ENCODE measurements at places on chromosomes 2 and 18.
A peak's percentile ranks its signal among the peaks of the same experiment; 100 is the strongest.

GRCh38 chr2:219783359-219783975, 156.0 kb downstream of the SLC4A3 start:
- no peak for DNase-seq

DNA sequence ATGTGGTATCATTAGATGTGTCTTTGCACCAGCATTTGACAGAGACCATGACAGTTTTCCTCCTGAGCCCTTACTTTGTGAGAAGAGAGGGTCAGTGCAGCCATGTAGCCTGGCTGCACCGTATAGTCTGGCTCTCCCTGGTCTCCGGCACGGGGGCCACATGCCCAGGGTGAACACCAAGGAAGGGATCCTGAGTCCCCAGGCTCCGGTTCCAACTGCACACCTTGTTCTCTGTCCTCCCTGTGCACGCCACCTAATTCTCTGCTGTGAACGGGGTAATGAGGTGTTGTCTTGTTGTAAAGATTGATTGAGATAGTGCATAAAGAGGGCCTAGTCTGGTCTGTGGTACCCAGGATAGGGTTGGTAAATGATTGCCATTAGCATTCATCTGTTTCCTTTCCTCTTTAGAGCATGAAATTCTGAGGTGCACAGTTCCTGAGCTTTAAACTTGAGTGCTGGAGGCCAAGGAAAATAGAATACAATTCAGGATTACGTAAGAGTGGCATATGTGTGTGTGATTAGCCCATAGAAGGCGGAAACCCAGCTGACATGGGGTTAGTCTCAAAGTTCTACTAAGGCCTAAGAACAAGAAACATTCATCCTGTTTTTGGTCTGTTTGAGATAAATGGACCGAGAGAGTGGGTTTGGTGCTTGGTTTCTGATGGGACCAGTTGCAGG, 55.5 kb downstream of the NCK2 start:
- DNase-seq: no peak

- no peak for DNase-seq
Measured at GRCh38 chr2:18094277-18094676, 215.8 kb downstream of the KCNS3 start.

GRCh38 chr2:126515471-126515870, 140.5 kb upstream of the GYPC start:
- no peak for DNase-seq

GRCh38 chr18:8976606-8977005, 125.9 kb upstream of the NDUFV2 start:
- DNase-seq: no peak

DNA sequence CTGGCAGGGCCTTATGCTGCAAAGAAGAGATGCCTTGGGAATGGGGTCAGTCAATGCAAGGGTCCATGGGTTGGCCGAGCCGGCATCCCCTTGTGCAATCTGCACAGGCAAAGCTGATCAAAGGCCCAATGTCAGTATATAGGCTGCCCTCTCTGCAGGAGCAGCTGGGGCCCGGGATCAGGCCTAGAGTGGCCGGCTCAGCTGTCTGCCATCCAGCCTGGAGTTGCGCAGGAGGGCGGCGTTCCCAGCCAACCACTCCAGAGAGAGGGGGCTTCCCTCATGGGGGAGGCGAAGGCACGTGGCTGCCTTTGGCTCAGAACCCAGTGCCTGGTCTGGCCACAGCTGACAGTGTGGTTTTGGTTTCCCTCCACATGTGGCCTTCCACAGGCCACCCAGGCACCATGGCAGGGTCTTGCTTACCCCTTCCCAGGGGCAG, 3.9 kb downstream of the INPP5D start:
- DNase-seq: no peak

- DNase-seq: no peak
Measured at GRCh38 chr2:240601061-240601830, 14.7 kb downstream of the CAPN10 start.

DNA sequence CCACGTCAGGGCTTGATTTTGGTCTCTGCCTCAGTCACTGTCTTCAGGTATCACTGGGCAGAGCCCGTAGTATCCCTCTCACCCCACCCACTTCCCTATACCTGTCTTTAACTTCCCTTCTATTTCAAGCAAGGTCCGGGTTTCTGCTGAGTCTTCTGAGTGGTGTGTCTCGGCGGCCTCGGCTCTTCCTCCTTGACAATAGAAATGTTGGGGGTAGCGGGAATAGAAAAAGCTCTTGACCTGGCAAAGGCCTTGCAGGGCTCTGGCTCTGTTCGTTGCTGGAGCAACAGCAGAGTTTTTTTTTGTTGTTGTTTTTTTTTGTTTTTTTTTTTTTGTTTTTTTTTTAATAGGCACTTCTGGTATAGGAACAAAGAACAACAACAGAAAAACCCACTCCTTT, 16.0 kb upstream of the IGFBP5 start:
- no peak for DNase-seq

- no peak for DNase-seq
Measured at GRCh38 chr2:202555356-202555755, 79.4 kb upstream of the FAM117B start.

GRCh38 chr2:236367506-236368289, 103.5 kb upstream of the ASB18 start:
- DNase-seq: no peak

DNA sequence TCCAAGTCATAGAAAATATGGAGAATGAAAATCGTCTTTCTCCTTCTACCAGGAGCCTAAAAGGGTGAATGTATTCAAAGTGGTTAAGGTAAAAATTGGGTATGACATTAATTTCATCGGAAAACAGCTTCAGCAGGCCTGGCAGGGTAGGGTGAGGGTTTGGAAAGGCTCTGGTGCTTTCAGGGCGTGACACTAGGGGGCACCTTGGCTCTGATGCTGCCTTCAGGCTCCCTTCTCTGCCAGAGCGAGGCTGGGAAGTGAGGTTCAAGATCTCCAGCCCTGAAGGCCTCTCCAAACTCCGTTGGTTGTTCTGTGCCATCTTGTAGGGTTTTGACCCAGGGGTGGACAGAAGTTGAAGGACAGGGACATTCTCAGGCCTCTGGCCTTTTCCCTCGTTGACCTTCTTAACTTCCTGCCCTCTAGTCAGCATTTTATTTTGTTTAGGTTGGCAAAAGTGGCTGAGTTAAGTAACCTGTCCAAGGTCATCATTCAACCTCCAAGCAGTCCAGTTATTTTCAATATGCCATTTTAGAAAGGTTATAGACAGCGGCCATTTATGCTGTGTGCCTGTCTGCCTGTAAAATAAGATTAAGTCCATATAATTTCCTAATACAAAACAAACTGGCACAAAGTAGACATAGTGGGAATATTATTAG, 40.3 kb downstream of the EML6 start:
- no peak for DNase-seq

DNA sequence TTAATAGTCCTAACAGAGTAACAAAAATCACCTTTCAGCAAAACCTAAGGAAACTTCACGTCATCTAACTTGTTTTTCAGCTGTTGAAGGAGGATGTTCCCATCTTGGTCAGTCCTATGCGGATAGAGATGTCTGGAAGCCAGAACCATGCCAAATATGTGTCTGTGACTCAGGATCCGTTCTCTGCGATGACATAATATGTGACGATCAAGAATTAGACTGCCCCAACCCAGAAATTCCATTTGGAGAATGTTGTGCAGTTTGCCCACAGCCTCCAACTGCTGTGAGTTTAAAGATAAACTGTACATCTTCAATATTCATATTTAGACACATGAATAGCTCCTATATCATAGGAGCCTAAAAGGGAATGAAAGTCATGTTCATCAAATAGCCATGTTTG, 10.5 kb downstream of the COL3A1 start:
- DNase-seq: no peak

DNA sequence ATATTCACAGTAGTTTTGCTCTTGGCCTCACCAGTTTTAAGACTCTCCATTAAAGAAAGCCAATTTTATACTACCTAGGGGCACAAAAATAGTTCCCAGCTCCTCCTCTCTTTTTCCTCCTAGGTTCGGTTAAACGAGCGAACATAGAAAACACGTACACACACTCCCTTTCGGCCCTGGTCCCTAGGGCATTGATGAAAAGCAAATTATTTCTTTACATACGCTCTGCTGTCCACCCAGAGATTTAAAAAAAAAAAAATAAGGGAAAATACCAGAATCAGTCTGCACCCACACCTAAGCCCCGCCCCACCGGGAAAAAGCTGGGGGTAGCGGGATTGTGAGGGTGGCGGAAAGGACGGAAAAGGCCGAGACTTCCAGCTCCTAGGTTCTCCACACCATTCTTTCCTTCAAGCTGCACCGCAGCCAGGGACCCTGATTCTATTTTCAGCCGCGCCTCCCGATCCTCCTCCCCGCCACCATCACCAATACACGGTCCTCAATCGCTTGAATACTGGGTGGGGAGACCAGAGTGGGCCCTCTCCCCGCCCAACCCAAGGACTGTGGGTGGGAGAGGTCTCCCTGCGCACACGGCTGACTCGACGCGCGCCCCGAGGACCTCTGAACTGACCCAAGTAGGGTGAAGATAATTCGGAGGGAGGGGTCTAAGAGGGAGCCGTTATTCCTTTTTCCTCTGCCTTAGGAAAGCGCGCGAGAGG, 769 bp downstream of the ATF2 start:
- DNase-seq: peak; percentile 39

GRCh38 chr2:143601828-143602227, 472.6 kb downstream of the ARHGAP15 start:
- no peak for DNase-seq

GRCh38 chr2:206040525-206040924, 45.4 kb downstream of the INO80D start:
- no peak for DNase-seq

GRCh38 chr18:22998344-22998743, 65.2 kb downstream of the RBBP8 start:
- no peak for DNase-seq

GRCh38 chr2:205177546-205177945, 504.8 kb upstream of the NRP2 start:
- no peak for DNase-seq

All from body of pancreas (tissue), 4 donors.